ENCODE measurements at places on chromosomes 16 and 17. TPM values are rescaled to one million over a fixed set of nuclear protein-coding genes. Genes with fewer than 3 reads are reported as not detected.

The CORO6 gene
- 0.47 TPM for total RNA-seq

The CEP295NL gene
- total RNA-seq = 1.4 TPM

The CCDC57 gene
- 18.6 TPM for total RNA-seq

The KRT27 gene
- total RNA-seq = not detected

The ABCC3 gene
- total RNA-seq = 0.16 TPM

The RHBDL1 gene
- total RNA-seq = 1.4 TPM

The DBNDD1 gene
- total RNA-seq = 12.3 TPM

The CRYBA1 gene
- total RNA-seq = not detected

The TBC1D26 gene
- 2.2 TPM for total RNA-seq

The CSH1 gene
- total RNA-seq = not detected

The FOXF1 gene
- total RNA-seq = 0.47 TPM

The FXR2 gene
- total RNA-seq = 51.9 TPM

The CHRNE gene
- total RNA-seq = 0.62 TPM

The CDK5R1 gene
- 255 TPM for total RNA-seq

The MT4 gene
- total RNA-seq = not detected

The NPIPA3 gene
- 0.94 TPM for total RNA-seq

The EPN2 gene
- total RNA-seq = 53.5 TPM

The ST6GALNAC2 gene
- not detected for total RNA-seq

The SLC47A1 gene
- 3.1 TPM for total RNA-seq

The HOXB1 gene
- not detected for total RNA-seq

The FOXC2 gene
- total RNA-seq = 0.62 TPM

The CD300E gene
- total RNA-seq = 0.16 TPM

The C17orf50 gene
- total RNA-seq = not detected

The TMEM231 gene
- 17.0 TPM for total RNA-seq

The MVP gene
- 6.1 TPM for total RNA-seq

The CACNG3 gene
- total RNA-seq = 2.5 TPM

The PRAC2 gene
- total RNA-seq = not detected

The RNF43 gene
- 0.31 TPM for total RNA-seq

The ABCA5 gene
- 72.1 TPM for total RNA-seq

The RNF227 gene
- 7.3 TPM for total RNA-seq

The HOXB5 gene
- not detected for total RNA-seq

The SMIM36 gene
- total RNA-seq = not detected

The KRT23 gene
- total RNA-seq = 0.16 TPM

The OR1F1 gene
- 0.78 TPM for total RNA-seq

The SOX8 gene
- 20.1 TPM for total RNA-seq

The ATAD5 gene
- total RNA-seq = 7.2 TPM

The ITGAX gene
- total RNA-seq = 1.6 TPM

The MYH1 gene
- not detected for total RNA-seq

The C1QTNF8 gene
- not detected for total RNA-seq

The NTHL1 gene
- 20.3 TPM for total RNA-seq

The KRTAP4-4 gene
- total RNA-seq = not detected

The CCL14 gene
- total RNA-seq = not detected

The EVI2A gene
- 5.0 TPM for total RNA-seq

All from occipital lobe (tissue), 3 donors.